ENCODE measurements at places on chromosomes 5 and 9.

DNA sequence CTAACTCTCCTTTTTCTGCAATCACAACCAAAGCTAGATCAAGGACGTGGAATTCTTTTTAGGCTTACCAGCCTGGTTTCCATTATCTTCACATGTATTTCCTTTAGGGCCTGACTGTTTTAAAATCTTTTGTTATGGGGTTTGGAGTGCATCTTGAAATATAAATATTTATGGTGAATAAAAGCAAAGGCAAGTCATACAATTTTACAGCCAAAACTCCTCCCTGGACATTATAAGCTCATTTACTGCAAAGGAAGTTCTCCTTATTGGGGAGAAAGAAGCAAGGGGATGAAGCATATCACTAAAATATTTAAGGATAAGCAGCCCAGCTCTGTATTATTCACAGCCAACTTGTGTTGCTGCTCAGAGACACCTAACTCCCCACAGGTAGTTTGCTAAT lies 132.2 kb upstream of the TARS1 start:
- no peak for DNase-seq

- no peak for DNase-seq
These were observed 42.3 kb upstream of the STRBP start for GRCh38 chr9:123310551-123311249.

DNA sequence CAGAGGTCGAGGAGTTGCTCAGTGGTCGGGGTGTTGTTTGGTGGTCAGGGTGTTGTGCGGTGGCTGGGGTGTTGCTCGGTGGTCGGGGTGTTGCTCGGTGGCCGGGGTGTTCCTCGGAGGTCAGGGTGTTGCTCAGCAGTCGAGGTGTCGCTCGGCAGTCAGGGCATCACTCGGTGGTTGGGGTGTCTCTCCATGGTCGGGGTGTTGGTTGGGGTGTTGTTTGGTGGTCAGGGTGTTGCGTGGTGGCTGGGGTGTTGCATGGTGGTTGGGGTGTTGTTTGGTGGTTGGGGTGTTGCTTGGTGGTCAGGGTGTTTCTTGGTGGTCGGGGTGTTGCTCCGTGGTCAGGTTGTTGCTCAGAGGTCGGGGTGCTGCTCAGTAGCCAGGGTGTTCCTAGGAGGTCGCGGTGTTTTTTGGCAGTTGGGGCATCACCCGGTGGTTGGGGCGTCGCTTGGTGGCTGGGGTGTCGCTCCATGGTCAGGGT lies 11.0 kb upstream of the GPSM1 start:
- DNase-seq = no peak

GRCh38 chr5:132791026-132791425 lies 14.0 kb upstream of the SEPTIN8 start:
- no peak for DNase-seq

- DNase-seq = no peak
These were observed 23.5 kb upstream of the FOXD1 start for GRCh38 chr5:73472116-73472515.

DNA sequence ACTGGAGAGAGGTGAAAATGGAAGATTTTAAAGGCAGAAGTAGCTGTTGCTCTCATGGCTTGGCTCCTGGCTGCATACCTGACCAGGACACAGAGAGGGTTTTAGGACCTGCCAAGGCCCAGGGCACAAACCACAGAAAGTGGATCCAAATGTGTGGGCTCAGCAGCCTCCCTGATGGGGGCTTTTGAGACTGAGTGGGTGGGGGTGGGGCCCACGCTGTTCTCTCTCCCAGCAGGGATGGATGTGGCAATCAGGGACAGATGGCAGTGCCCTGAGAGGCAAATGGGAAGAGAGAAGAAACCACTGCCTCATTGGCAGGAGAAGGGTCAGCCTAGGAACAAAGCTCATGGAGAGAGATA lies 34.9 kb upstream of the TIFAB start:
- no peak for DNase-seq

GRCh38 chr9:107422189-107423185 lies 67.1 kb downstream of the KLF4 start:
- DNase-seq = peak; percentile 5

- DNase-seq = no peak
These were observed 229.8 kb downstream of the BNC2 start for GRCh38 chr9:16640649-16641048.

DNA sequence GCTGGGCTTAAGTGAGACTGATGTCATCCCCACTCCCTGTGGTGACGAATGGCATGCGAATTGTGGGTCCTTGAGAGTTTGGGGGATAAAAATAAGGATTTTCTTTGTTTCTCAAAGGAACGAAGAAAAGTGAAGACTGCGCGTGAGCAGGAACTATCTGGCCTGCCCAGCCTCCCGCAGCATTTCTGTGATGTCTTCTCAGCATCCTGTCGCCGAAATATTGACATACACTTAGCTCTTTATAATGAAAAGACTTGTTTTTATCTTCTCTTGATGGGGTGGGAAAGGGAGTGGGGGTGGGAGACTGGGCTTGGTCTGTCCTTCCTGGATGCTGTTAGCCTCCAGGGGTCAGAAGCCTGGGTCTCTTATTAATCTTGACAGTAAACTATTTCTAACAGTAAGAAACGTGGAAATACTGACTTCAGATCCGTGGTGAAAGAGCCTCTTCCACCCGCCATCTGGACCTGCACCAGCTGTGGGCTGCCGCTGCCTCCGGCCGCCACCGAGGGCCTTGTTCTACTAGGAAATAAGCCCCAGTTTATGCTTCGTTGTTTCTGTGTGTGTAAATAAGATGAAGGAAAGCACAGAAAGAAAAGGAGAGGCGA lies 239.6 kb downstream of the FANCC start:
- no peak for DNase-seq

DNA sequence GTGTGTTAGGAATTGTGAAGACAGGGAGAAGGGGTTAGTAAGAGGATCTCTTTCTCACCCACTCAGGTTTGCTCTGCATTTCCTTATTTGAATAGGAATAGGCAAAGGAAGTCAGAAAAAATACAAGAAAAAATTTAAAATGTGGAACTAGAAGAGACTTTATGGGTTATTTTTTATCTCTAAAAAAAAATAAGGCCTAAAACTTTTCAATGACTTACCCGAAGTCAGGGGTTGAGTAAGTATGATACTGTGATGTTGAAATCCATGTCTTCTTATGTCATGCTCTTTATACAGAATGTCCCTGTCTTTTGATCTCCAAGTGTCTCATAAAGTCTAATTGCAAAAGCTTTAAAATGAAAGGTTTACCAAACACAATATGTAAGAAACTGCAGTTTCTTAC lies 148.3 kb upstream of the PIK3R1 start:
- no peak for DNase-seq

DNA sequence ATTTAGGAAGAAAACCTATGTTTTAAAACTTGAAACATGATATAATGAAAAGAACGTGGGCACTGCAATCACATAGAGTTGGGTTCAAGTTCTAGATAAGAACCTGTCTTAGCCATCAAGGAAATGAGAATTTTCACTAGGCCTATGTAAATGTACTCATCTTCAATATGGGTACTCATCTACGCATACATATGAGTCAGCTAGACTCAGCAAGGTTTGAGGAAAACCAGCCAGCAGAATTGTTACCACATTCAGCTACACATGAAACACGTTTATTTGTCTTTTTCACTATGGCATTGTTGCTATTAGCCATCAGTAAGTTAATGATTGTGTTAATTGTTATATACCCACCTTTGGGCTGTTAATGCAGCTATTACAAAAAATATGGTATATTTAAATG lies 146.3 kb downstream of the CHSY3 start:
- no peak for DNase-seq

DNA sequence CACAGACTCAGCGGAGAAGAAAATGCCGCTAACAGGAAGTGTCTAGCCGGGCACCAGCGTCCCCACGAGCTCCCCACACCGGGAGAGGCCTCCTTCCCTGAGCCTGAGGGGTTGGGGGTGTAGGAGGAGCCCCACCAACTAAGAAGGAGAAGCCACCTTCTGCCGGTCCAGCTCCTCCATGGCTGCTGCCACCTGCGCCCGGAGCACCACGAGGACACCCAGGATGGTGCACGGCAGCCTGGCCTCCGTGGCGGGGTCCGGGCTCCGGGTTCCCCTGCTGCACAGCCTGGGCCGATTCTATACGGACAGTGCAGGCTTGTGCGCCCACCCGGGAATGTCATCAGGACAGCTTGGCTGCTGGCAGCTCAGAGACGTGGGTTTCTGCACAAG lies 297 bp downstream of the LCN8 start:
- no peak for DNase-seq

GRCh38 chr9:38689678-38690077 lies 30.3 kb downstream of the FAM240B start:
- no peak for DNase-seq

GRCh38 chr9:6793203-6793602 lies 35.4 kb downstream of the KDM4C start:
- no peak for DNase-seq

GRCh38 chr5:65893749-65894430 lies 32.5 kb upstream of the ERBIN start:
- DNase-seq = no peak

DNA sequence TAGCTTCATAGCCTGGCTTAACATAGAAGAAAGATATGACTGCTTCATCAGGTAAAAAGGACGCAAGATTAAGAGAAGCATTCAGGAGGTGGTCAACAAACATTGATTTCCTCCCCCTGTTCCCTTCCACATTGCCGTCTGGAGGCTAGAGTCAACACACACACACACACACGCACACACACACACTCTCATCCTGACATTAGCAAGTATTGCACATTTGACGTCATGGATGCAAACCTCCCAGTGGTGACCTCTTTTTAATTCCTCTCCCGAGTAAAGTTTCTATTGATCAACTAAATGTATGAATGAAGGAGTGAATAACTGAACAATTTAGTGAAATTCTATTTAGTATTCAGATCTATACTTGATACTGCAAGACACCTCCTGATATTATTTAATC lies 332.8 kb downstream of the ELAVL2 start:
- DNase-seq = no peak

- no peak for DNase-seq
These were observed 66.1 kb downstream of the RAI14 start for GRCh38 chr5:34722183-34722582.

DNA sequence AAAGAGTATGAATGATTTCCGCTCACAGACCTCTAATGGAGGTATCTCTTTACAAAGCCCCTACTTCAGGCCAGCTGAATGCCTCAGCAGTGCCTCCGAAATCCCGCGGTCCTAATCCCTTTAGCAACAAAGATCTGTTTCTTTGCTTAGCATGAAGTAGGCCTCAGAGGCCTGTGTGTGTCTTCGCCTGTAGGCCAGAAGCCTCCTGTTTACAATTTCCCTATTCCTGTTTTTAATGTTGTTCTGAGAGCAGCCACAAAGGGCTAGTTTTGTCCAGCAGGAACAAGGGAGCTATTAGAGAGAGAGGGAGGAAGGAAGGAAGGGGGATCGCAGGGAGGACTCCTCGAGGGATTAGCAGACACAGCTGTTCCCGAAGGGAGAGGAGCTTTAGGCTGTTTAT lies 166.4 kb upstream of the SPRY4 start:
- no peak for DNase-seq

DNA sequence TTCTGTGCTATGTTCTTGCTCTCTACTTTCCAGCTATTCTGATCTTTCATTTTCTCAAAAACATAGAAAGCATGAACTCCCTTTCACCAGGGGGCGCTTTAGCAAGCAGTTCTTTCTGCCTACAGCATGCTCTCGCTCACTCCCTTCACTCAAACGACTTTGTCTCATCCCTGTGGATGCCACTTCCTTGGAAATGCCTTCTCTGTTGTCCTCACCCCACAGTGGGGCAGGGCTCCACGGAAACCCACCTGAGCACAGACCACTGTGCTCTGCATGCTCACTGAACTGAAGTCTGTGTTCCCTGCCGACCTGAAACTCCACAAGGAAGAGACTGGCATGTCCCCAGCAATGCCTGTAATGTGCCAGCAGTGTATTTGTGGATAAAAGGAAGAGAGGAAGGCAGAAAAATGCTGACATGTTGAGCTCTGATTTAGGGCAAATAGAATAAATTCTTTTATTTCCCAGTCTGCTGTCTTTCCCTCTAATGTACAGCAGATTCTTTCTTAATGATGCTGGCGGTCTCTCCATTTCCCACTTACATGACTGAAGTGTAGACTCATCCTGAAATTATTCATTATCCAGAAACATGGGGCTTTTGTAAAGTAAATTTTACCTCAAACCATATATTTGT lies 4.9 kb upstream of the ROR2 start:
- no peak for DNase-seq

- no peak for DNase-seq
These were observed 28.2 kb downstream of the AQP7 start for GRCh38 chr9:33374190-33374589.

- no peak for DNase-seq
These were observed 1082.5 kb upstream of the WWC1 start for GRCh38 chr5:167208911-167209310.

GRCh38 chr5:82793808-82794419 lies 283.3 kb downstream of the TMEM167A start:
- DNase-seq = no peak

DNA sequence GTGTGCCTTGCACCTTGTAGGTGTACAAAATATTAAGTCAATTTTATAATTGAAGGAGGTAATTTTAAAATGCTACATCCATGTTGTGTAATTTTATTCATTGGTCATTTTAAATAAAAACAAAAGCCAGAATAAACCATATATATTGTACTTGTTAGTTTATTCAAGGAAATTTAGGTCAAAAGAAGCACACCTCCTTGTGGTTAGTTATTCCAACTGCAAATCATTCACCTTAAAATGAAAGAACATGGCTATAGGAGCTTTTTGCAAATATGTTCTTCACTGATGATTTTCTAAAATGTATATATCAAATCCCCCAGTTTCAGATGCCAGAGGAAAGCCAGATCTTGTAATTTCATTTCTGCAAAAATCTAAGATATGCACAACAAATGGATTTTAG lies 5.4 kb upstream of the MOCS2 start:
- DNase-seq = no peak

DNA sequence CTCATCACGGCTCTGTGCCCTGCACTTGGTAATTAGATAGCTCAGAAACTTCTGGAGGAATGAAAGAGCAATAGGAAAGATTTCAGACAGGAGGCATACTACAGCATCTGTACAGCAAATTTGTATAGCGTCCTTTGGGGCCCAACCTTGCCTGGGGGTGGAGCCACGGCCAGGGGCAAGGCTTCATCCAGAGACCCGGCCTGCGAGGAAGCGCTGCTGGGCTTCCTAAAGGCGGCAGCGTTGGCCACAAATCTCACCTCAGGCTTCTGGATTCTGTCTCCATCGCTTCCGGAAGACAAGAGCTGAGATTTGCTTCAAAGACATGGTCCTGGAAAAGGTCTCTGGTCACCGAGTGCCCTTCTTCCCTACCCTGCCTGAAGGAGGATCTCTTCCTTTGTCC lies 12.2 kb upstream of the SPATA31D1 start:
- DNase-seq = no peak

GRCh38 chr9:19615036-19615624 lies 173.7 kb downstream of the SLC24A2 start:
- no peak for DNase-seq

- no peak for DNase-seq
These were observed 87.6 kb upstream of the NIPAL4 start for GRCh38 chr5:157372472-157372822.

- DNase-seq = no peak
These were observed 1075.9 kb downstream of the NR2F1-AS1 start for GRCh38 chr5:92505145-92505544.

DNA sequence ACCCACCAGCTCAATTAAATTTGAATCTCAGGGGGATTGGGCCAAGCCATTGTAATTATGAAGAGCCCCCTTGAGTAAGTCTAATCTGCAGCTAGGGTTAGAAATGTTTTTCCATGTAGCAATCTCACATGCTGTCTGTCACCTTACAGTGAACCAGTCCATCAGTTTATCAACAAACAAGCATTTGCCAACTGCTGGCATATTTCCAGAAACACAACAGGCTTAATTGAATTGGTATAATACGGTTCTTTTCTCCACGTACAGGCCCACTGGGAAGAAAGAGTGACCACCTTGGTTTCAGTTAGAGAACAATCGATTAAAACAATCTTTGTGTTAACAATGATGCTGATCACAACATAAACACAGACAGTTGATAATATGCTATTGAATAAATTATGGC lies 67.4 kb downstream of the NSUN2 start:
- DNase-seq = no peak

Data from stimulated activated naive B cell treated with anti-CD40 and anti-IgM and Interleukin-4, amounts not matched to agents 10 μg/mL and 1 μg/mL and 100 μg/mL, for 72 hours (primary cell).